ENCODE measurements at places on chromosomes 1 and 21. TPM values are rescaled to one million over a fixed set of nuclear protein-coding genes. Genes with fewer than 3 reads are reported as not detected.

HES5 gene
- not detected for total RNA-seq

SETDB1 gene
- 35.1 TPM for total RNA-seq

LRRC39 gene
- total RNA-seq: 0.09 TPM

S100A9 gene
- 0.18 TPM for total RNA-seq

SUSD4 gene
- total RNA-seq: under 0.01 TPM

SLC6A9 gene
- total RNA-seq: 7.2 TPM

KDM5B gene
- total RNA-seq: 91.5 TPM

CDA gene
- 0.66 TPM for total RNA-seq

KRTAP19-6 gene
- total RNA-seq: not detected

DEDD gene
- total RNA-seq: 26.6 TPM

GPR137B gene
- 5.2 TPM for total RNA-seq

LORICRIN gene
- not detected for total RNA-seq

GJA5 gene
- total RNA-seq: 97.3 TPM

CR1L gene
- total RNA-seq: not detected

Data from endothelial cell of coronary artery (primary cell).